Cardiac atrium fibroblast (primary cell): ENCODE measurements at places on chromosomes 5 and 9. TPM values are rescaled to one million over a fixed set of nuclear protein-coding genes. Genes with fewer than 3 reads are reported as not detected.

Gene YTHDC2
- total RNA-seq = 12.1 and 16.2 TPM in 2 replicates

Gene ANKRD31
- total RNA-seq = 0.54 TPM in 1 of 2 replicates, not detected in the other

Gene INSL4
- total RNA-seq = not detected in 2 replicates

Gene RPL12
- 2,722 and 3,224 TPM in 2 replicates for total RNA-seq

Gene IL9
- total RNA-seq = not detected in 2 replicates

Gene TMEM252
- total RNA-seq = not detected in 2 replicates

Gene DAB2IP
- total RNA-seq = 7.6 and 8.6 TPM in 2 replicates

Gene SLC25A2
- not detected in 2 replicates for total RNA-seq

Gene SHROOM1
- 5.2 and 19.1 TPM in 2 replicates for total RNA-seq

Gene P4HA2
- total RNA-seq = 242 and 268 TPM in 2 replicates

Gene ECSCR
- 25.4 and 28.2 TPM in 2 replicates for total RNA-seq

Gene PCDHGB6
- 1.4 and 2.1 TPM in 2 replicates for total RNA-seq

Gene AMACR
- 7.9 and 9.9 TPM in 2 replicates for total RNA-seq

Gene BHMT2
- 1.5 TPM in 1 of 2 replicates, not detected in the other for total RNA-seq

Gene C5
- 0.90 and 4.2 TPM in 2 replicates for total RNA-seq

Gene TXNDC8
- not detected in 2 replicates for total RNA-seq

Gene FIBCD1
- total RNA-seq = 0.36 and 0.65 TPM in 2 replicates

Gene BTNL8
- total RNA-seq = not detected in 2 replicates

Gene OR1J2
- total RNA-seq = not detected in 2 replicates
